Kidney epithelial cell (primary cell): ENCODE measurements at places on chromosomes 1 and 21.
A peak's percentile ranks its signal among the peaks of the same experiment; 100 is the strongest.

- no peak for DNase-seq
Observed at GRCh38 chr1:221722254-221723017, 19.5 kb downstream of the DUSP10 start.

- DNase-seq: no peak
Observed at GRCh38 chr1:246448373-246448772, 58.7 kb downstream of the SMYD3 start.

GRCh38 chr21:16468184-16468583 lies 738.4 kb downstream of the USP25 start:
- DNase-seq: no peak

GRCh38 chr1:55861676-55862340 lies 646.6 kb upstream of the USP24 start:
- no peak for DNase-seq

DNA sequence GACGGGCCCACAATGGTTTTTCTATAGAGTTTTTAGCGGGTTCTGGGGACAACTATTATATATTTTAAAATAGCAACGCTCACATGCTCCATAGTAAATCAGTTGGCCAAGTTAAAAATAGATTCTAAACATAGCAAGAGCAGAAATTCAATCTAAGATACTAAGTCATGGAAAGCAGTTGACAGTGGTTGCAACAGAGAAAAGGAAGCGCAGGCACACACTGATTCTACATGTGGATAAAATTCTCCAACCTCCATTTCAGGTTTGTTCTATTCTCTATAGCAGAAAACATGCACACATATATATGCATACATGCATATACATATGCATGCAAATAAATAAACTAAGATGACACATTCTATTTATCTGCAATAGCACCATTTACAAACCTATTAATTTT lies 89.6 kb upstream of the HNRNPU start:
- no peak for DNase-seq

DNA sequence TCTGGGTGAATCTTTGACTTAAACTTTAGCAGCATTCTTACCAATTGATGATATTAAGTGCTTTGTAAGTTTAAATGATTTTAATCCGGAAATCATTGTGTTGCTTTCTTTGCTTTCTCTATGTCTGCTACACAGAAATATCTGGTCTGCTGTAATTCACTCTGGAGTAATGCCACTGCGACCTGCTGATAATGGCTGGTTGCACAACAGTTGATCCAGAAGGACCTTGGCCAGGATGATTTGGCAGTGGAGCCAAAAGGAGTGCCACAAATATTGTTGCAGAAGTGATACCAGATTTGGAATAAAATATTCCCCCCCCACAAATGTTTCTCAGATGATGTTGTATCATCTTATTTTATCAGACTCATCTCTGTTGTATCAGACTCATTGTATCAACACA lies 2063.9 kb downstream of the MRPL39 start:
- no peak for DNase-seq

DNA sequence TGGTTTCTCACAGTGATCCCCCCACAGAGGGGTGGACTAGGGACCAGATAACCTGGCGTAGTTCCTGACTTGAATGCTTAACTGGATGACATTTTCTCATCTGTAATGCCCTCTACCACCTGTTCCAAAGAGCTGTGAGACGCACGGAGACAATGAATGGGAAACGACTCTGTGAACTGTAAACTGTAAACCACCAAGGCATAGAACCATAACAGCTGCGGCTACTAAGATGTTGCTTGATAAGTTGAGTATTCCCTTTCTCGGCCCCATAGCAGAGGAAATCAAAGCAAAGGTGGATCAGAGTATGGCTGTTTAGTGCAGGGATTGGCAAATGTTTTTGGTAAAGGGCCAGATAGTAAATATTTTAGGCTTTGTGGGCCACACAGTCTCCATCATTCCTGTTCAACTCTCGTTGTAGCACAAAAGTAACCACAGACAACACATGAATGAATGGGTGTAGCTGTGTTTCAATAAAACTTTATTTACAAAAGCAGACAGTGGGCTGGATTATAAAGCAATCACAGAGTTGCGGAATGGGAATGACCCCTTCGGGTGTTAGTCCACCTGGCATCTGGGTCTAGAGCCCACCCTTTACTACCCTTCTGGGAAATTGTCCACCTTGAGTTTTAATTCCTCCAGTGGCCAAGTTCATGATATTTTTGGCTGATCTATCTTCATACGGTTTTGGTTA lies 315.2 kb downstream of the RPS6KC1 start:
- no peak for DNase-seq

- DNase-seq: no peak
Observed at GRCh38 chr1:229156872-229157271, 114.0 kb upstream of the RAB4A start.

- no peak for DNase-seq
Observed at GRCh38 chr1:163535807-163536206, 214.1 kb downstream of the NUF2 start.

- no peak for DNase-seq
Observed at GRCh38 chr1:159040206-159040605, 30.5 kb downstream of the IFI16 start.

DNA sequence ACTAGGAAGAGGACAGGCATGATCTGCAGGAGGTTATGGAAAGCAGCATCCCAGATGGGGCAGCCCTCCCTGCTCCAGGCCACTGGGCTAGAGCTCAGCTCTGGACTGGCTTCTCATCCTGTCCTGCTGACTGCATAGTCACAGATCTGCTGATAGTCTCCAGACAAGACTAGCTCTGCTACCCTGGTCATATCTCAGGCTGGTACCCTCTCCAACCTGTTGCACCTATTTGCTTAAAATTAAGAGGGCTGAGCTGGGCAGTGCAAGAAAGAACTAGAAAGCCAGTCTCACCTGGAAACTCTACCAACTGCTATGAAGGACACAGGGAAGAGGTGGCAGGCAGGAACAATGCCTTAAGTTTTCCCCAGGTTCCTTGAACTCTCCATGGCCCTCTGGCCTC lies 40.4 kb downstream of the ITPKB start:
- DNase-seq: no peak

GRCh38 chr1:63824451-63824850 lies 50.6 kb downstream of the ROR1 start:
- DNase-seq: no peak

DNA sequence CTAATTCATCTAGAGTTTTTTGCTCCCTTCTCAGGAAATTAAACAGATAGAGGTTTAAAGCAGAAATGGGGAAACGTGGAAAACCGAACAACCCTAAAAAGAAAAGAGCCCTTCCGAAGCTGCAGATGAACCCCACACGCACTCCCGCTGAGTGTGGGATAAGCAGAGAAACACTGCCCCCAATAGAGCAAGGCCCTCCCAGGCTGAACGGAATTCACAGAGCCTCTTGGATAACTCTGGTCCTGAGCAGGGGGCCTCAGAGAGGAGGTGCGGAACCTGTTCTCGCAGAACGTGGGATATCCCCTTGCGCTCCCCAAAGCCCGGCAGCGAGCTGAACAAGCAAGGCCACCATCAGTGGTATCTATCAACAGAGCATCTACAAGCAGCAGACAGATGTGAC lies 44.9 kb downstream of the SSBP3 start:
- DNase-seq: no peak

DNA sequence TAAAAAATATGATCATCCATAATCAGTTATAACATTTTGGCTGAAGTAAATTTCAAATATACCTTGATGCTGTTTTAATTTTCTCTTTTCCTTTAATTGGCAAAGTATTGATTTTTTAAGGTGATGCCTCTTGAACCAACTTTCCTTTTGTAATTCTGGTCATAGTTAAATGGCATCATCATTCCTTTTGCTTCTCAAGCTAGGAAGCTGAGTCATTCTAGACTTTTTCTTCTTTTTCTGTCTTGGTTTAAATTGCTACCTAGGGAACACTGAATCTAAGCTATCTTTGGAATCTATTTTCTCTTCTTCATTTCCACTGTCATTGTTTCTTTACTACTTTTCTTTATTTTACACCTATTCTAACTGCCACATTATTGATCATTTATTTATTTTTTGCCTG lies 162.7 kb downstream of the HMCN1 start:
- no peak for DNase-seq

GRCh38 chr21:28633839-28634555 lies 358.7 kb downstream of the LTN1 start:
- DNase-seq: no peak

- DNase-seq: no peak
Observed at GRCh38 chr1:17061486-17061885, 7.7 kb upstream of the SDHB start.

- no peak for DNase-seq
Observed at GRCh38 chr1:111672331-111672730, 52.7 kb downstream of the RAP1A start.

- no peak for DNase-seq
Observed at GRCh38 chr1:109361649-109362048, 36.1 kb downstream of the SORT1 start.

DNA sequence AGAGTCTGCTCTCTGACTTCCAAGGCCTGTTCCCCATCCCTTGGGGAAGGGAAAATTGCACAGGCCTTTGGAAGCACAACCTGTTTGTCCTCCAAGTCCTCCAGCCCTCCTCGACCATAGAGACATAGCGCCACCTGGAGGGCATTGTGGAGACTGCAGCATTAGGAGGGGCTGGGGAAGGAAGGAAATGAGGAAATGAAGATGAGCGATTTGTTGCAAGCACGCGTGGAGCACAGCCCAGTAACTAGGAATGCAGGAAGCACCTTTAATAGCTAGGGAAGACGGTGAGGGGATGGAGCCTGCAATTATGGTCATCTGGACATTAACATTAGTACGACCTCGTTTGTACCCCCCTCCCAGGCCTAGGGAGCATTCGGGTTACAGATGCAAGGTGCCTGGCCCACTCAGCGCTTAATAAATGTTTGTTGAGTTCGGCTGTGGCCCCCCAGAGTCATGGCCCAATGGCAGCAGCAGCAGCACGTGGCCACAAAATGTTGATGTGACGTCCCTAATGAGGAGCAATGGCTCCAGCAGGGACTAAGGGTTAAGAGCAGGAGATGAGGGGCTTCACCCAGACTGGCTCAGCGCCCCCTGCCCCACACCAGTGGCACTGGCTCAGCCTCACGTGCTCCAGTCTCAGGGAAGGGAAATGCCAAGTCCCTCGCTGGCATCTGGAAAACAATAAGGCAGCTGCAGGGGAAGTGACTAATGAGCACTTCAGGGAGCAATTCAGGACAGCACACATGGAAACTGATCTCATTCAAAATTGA lies 8.0 kb upstream of the CAMK2N1 start:
- no peak for DNase-seq

DNA sequence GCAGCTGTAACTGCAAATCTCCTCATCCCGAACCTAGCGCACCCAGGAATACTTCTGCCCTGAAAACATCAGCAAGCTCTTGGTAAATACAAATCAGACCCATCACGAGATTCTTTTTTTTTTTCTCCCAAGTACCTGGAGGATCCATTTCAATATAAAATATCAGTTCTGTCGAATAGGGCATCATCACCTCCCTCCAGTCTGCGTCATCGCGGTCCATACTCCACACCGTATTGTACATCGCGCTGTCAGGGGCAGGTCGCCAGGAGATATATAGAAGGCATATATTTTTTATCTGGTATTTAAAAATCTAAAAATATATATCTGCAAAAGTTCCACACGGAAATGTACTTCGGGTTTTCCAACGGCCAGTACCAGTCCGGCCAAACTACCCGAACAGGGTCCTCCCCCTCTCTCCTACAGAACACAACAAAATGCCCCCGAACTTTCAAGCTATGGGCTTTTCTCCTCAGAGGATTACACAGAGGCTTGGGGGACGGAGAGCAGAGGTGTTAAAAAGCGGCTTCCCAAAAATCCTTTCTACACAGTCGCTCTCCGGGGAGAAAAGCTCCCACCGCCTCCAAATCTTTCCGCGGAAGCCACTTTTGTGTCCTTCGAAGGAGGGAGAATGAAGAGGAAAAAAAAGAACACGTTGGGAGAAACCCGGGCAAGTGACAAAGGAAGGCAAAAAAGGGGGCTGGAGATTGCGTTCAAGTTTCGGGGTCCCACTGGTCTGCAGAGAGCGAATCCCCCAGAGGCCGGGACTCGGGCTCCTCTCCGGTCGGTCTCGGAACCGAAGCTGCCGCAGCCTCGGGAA lies 509 bp downstream of the PIK3R3 start:
- no peak for DNase-seq

DNA sequence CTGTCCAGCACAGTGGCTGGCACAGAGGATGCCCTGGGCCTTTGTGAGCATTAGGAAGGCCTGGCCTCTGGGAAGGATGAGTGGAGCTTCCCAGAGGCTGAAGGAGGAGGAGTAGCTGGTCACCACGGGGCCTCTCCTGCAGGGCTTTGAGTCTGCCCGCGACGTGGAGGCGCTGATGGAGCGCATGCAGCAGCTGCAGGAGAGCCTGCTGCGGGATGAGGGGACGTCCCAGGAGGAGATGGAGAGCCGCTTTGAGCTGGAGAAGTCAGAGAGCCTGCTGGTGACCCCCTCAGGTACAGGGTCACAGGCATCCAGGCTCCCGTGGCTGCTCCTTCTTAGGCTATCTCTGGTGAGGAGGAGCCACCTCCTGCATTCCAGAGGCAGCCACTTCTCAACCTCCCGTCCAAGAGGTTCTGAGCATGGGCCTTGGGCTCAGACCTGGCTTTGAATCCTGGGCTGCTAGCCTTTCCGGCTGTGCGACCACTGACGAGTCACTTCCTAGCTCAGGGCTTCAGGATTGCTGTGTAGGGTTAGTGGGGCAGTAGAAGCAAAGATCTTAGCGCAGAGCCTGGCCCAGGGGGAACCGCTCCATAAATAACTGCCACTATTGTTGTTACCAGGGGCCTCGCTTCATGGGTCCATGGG lies 14.0 kb downstream of the SESN2 start:
- no peak for DNase-seq

- peak; percentile 68 for DNase-seq
Observed at GRCh38 chr1:248821101-248821500, 4.6 kb downstream of the SH3BP5L start.

DNA sequence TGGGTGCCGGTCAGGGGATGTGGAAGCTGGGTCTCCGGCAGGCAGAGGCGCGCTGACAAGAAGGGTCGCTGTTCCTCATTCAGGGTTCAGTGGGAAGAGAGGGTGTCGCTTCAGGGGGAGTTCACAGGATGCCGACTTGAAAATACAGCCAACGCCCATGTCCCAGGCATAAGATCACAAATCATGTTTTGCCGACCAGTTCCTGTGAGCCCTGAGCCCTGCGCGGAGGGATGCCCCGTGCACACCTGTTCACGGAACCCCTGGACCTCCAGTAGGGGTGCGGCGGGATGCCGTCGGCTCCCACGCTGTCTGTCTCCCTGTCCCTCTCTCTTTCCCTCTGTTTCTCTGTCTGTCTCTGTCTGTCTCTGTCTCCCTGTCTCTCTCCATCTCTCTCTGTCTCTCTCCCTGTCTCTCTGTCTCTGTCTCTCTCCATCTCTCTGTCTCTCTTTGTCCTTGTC lies 26.8 kb downstream of the TP73 start:
- no peak for DNase-seq

- DNase-seq: no peak
Observed at GRCh38 chr21:31211836-31212235, 132.2 kb downstream of the TIAM1 start.

DNA sequence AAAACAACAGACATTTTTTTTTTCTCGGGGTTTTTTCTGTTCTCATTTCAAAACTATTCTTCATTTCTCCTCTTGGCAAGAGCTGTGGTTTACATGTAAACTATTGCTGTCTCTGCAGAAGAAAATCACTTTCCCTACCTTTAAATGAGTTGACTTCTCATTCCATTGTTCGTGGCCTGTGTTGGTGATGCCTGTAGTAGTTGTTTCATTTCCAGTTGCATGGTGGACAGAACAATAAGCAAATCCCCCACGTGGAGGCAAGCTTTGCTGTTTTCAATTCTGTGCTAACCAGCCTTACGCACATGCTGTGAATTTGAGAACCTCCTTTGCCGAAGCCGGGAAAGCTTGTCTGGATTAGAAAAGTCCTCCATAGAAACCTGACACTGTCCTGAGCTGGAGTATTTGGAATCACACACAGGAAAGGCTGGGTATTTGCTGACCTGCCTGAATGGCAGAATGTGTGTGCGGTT lies 26.2 kb upstream of the MAP3K7CL start:
- no peak for DNase-seq
